Astrocyte of the spinal cord (primary cell): ENCODE measurements at places on chromosomes 11 and 22.

DNA sequence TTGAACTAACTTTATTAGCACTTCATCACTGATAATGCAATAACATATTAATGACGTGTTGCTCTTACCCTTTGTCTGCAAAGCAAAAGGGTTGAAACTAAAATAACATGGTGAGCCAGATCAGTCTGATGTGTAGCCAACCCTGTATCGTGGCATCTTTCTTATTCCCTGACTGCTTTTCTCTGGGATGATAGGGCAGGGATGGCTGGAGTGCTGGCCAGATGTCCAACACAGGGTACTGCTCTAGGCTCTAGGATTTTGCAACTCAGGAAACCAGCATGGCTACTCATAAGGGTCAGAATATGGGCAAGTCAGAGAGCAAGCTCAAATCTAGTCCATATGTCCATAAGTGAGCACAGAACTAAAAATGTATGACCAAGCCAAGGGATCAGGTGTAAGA lies 129.1 kb downstream of the SLC17A6 start:
- no peak for DNase-seq

- no peak for DNase-seq
Measured at GRCh38 chr11:134332189-134332631, 422 bp downstream of the GLB1L2 start.

DNA sequence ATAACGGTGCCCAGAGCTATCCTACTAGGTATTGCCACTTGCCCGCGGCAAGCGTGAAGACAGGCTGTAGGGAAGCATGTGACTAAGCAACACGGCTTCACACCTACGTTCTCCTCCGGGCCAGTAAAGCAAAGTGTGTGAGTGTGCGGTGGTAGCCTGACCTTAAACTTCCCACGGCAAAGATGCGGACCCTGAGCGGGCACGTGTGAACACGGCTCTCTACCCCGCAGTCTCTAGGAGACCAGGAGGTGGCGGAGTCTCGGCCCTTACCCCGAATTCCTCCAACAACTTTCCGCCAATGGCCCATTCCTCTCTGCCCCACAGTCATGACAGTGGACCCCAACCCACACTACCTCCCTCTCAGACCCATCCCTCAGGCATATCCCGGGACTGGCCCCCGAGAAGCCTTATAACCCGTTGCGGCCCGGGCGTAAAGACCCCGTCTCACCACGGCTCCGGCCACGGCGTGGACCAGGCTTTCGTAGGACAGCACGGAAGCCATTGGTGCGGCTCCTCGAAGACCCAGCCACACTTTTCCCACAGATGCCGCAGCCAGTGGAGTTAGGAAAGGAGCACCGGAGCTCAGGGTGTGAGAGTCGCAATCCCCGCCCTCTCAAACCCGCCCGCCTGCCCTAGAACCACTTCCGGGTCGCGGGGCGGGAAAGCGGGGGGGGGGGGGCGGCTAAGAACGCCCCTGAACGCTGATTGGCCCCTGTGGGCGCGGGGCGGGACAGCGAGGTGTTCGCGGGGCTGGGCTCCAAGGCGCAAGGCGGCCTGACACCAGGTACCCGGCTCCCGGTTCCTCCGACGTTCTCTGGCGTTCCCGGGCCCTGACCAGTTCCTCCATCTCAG lies at the start of gene SLC25A17:
TSS of gene SLC25A17 (minus strand) at position 600 of the 852 bp plus-strand sequence. CDS start at position 502, 98 bp downstream.
- peak; percentile 82 for DNase-seq

- DNase-seq: no peak
Measured at GRCh38 chr22:49213731-49214352, 613.8 kb downstream of the BRD1 start.

- DNase-seq: no peak
Measured at GRCh38 chr11:44972746-44973435, 22.2 kb upstream of the TP53I11 start.

DNA sequence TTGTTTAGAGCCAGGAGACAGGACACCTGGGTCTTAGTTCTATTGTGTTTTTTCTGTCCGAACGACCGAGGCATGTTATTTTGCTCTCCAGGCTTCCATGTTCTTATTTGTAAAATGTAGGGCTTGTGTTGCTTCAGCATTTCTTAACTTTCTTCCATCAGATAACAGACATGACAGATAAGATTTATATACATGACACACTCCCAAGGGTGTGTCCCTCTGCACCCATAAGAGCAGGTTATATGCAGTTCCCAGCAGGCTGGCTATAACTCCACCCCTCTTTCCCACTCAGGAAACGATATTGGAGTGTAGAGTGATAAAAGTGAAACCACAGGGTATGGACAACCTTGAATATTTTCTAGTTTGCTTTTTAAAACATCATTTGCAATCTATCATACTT lies 65.8 kb downstream of the APIP start:
- DNase-seq: no peak

DNA sequence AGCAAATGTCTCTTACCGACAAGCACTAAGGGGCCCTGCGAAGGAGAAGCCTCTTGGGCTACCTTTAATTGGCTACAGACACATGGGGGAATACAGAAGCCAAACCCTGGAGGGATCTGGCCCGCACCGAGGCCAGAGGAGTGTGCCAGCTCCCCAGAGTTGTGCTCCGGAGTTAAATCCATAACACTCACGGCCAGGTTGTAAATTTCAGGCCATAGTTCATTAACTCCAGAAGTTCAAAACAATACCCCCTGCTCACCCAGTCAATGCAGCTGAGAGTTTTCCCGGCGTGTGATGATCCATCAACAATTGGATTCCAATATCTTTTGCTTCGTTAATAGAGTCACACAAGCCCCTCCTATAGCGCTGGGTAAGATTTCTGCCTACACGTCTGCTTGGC lies 371.5 kb downstream of the NXPE2 start:
- no peak for DNase-seq

- DNase-seq: no peak
Measured at GRCh38 chr11:122404571-122404970, 251.0 kb upstream of the UBASH3B start.

DNA sequence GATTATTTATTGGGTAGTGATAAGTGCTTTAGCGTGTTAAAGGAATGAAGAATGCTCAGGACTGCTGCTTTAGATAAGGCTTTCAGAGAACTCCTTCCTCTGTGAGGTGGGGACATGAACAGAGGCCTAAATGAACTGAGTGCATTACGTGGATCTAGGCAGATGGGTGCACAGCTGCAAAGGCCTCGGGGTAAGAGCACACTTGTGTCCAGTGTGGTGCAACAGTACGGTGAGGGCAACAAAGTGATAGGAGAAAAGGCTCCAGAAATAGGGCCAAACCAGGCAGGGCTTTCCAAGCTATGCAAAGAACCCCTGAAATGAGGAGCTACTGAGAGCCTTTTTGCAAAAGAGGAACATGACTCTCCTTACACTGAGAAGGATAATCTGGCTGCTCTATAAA lies 45.3 kb upstream of the ARHGAP32 start:
- DNase-seq: no peak

DNA sequence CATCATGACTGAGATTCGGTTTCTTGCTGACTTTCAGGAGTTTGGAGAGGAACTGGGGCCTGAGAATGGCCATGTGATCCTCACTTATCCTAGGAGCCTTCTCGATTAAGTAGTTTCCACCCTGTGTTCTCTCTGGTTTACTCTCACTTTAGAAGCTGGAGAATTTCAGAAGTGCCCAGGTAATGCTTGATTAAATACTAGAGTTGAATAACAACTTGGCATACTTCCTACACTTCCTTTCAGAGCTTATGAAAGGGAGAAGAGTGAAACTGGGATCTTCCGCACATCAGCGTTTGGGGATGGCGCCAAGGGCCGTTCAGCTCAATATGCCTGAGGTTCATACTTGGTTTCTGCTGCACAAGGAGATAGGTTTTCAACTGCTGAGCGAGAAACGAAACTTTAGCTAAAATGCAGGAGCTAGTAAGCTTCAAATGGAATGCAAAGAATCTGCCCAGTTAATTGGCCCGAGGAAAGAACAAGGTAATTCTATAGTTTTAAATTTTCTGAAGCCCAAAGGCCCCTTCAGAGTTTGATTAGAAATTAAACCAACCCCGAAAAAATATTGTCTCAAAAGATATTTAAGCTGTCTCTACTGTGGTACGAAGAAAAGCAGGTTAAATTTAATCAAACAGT lies 823 bp upstream of the MUC15 start:
- no peak for DNase-seq

- no peak for DNase-seq
Measured at GRCh38 chr22:37240240-37240940, 3.7 kb downstream of the RAC2 start.

- no peak for DNase-seq
Measured at GRCh38 chr11:117022526-117022925, 75.7 kb downstream of the SIK3 start.

DNA sequence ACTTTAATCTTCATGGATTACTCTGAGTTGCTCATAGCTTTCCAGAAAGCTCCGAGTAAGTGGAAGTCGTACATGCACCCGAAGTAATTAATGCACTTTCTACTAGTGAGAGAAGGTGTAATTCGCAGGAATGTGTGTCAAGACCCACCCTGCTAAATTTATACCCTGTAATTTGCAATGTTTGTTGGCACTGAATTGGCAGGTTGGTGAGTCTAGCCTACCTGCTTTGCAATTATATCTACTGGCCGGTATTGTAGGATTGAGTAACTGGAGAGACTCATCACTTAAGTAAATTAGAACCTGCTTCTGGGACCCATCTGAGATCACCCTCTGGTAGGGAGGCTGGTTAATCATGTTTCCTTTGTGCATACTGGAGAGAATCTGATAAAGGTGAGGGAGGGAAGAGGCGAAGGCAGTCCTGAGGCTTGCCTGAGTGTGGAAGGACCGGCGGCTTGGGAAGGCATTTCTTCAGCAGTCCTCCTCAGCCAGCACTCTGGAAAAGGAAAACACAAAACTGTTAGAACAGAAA lies 63.3 kb downstream of the LDLRAD3 start:
- no peak for DNase-seq

DNA sequence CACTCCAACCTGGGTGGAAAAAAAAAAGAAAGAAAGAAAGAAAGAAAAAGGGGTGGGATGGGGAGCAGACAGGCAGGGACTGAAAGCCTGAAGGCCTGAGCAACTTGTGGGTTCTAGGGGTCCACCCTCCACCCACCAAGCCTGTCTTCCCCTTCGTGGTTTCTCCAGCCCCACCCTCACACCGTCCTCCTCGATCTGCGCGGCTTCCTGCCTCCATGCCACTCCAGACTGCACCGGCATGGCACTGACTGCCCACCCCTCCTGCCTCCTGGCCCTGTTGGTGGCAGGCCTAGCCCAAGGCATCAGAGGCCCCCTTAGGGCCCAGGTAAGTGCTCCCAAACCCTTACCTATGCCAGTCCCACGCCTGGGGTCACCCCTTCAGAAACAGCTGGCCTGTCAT lies at the start of gene CTSW:
TSS of gene CTSW (plus strand) at position 221 of the 400 bp plus-strand sequence. CDS start at position 239, 18 bp downstream.
- no peak for DNase-seq

DNA sequence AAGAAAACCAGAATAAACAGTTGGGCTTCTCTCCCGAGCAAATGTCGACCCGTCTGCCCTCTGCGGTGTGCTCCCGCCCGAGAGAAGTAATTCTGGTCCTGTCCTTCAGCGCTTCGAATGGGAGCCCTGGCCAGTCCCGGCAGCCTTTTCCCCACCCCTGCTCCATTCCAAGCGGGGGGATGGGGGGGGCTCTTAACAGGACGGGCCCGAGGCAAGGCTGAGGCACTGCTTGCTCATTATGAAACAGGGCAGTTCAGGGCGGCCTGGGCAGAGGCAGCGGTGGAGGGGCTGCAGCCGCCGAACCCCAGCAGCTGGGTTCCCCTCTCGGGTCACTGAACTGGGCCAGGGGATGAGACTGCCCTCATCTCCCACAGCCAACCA lies 9.1 kb downstream of the BACE1-AS start:
- peak; percentile 60 for DNase-seq

GRCh38 chr11:13358596-13359270 lies 81.1 kb downstream of the BMAL1 start:
- peak; percentile 40 for DNase-seq

GRCh38 chr22:49678842-49679170 lies 148.9 kb downstream of the BRD1 start:
- DNase-seq: no peak

DNA sequence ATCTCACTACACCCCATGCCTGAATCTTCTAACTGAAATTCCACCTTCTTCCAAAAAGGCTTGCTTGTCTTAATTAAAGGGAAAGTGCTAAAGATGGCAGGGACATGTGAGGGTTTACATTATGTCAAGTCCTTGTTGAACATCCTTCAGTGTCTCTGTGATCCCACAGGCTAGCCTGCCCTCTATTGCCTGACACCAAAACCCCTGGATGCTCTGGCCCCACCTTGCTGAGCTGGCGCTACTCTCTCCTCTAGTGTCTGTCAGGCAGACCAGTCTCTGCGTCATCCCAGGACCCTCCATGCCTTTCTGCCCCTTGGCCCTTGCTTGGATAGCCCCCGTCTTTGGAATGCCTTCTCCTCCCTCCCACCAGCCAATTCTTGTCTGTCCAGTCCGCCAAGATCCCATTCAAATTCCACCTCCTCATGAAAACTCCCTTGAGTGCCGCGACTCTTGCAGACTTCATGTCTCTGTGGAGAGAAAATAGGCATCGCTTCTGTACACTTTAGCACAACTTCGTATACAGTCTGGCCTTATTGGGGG lies 69.3 kb downstream of the PKNOX2 start:
- no peak for DNase-seq

DNA sequence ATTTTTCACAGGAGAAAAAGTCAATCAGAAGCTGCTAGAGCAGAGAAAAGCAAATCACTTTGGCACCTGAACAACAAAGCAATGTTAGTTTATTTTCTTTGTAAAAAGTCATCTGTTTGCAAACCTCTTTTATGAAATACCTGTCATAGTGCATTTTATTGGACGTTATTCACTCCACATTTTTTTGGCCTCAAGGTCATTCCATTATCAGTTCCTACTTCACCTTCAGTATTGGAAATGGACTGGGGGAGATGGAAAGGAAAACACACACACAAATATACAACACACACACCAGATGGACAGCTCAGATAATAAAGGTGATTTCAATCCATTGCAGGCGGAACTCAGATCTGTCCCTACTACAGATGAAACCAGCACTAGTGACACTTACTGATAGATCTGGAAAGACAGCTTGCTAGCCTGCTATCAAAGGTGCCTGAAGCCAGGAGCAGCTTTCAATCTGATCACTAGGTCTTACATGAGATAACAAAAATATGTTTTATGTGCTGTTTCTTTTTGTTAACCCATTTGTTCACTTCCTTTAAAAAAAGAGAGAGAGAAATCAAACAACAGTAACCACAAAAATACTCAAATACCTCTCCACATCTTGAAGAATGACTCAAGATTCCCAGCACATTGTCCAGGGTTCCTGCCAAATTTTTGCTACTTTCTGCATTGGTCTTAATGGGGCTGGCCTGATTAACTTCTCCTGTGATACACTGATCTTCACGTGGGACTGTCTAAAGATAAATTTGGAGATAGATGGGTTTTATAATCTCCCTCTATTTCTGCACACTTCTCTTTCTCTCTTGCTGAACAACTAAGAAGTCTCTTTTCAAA lies 844.3 kb upstream of the TENM4 start:
- DNase-seq: peak; percentile 51
